ENCODE measurements at places on chromosomes 1 and 21.

DNA sequence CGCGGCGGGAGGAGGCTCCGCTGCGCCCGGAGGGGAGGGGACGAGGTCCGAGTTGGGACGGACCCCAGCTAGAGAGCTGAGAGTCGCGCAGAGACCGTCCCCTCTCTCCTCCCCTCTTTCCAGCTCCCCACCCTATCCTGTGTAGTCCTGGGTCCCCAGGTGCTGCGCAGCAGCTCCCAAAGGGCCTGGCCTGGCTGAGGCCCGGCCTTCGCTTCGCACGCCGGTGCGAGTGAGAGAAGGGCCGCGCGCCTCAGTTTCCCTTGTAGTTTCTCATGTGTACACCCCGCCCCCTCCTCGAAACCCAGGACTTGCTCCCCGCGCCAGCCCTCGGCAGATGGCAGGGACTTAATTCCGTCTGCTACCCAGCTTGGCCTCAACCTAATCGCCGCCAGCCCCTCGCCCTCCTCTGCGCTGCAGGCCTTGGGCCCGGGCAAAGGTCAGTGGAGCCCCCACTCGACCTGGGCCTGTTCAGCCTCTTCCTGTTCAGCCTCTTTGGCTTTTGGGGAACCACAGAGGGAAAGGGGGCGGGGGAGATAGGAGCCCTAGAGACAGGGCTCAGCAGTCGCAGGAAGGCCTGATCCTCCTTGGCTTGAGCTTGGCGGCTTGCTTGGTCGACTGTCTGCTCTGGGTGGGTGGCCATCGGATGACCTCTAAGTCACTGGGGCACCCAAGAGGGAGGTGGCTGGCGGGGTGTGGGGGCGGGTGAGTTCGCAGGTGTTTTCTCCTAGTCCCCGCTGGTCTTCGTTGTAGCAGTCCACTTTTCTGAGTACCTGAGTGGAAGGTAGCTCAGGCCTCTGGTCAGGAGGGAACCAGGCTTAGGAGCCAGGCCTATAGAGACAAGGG lies 1.0 kb downstream of the ZNF687 start:
- no peak for DNase-seq

- no peak for DNase-seq
Measured at GRCh38 chr1:160865337-160865736, 2.6 kb upstream of the CD244 start.

- DNase-seq, result no peak
Measured at GRCh38 chr1:110113551-110113950, 1.3 kb downstream of the UBL4B start.

- no peak for DNase-seq
Measured at GRCh38 chr1:190353538-190354101, 124.0 kb downstream of the BRINP3 start.

DNA sequence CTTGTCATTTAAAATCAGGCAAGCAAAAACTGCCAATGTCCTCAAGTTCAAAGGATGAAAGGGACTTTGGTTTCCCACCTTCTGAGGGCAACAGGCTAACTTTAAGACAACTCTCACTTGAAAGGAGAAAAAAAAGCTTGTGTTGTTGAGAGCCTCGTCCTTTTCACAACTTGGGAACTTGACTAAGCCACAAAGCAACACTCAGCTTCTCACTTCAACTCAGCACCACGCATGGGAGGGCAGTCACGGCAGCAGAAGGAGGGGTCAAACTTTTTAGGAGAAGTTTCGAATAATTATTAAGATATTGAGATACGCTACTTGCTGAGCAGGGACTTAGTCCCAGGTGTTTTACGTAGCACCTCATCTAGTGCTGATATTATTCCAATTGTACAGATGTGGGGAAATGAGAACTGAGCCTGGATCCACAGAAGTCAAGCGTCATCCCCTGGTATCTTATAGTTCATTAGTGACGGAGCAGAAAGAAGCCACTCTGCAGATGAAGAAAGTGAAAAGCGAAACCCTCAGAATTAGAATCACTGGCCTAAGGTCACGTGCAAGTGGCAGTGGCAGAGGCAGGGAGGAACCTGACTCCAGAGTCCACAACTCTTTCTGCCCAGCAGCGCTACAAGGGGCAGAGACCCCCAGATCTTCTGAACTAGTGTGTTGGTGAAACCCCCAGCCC lies 83.6 kb downstream of the JAK1 start:
- no peak for DNase-seq

- no peak for DNase-seq
Measured at GRCh38 chr1:57794078-57794477, 370.2 kb upstream of the DAB1 start.

Measured in NCI-H1436 treated with DMSO at 0.1 percent for 48 hours (cell line).